ENCODE measurements at places on chromosomes 7 and 10. TPM values are rescaled to one million over a fixed set of nuclear protein-coding genes. Genes with fewer than 3 reads are reported as not detected.

- peak overlapping the region; percentile 84 for H3K4me3 ChIP-seq
- no peaks in the 10 kb centered on the region for H3K36me3 ChIP-seq
- H3K27ac ChIP-seq, result peak overlapping the region; percentile 37
- no peak for DNase-seq
- H3K4me1 ChIP-seq, result peaks cover 16% of the 10 kb centered on the region
Observed at GRCh38 chr10:114042895-114043531, 653 bp upstream of the ADRB1 start.

DNA sequence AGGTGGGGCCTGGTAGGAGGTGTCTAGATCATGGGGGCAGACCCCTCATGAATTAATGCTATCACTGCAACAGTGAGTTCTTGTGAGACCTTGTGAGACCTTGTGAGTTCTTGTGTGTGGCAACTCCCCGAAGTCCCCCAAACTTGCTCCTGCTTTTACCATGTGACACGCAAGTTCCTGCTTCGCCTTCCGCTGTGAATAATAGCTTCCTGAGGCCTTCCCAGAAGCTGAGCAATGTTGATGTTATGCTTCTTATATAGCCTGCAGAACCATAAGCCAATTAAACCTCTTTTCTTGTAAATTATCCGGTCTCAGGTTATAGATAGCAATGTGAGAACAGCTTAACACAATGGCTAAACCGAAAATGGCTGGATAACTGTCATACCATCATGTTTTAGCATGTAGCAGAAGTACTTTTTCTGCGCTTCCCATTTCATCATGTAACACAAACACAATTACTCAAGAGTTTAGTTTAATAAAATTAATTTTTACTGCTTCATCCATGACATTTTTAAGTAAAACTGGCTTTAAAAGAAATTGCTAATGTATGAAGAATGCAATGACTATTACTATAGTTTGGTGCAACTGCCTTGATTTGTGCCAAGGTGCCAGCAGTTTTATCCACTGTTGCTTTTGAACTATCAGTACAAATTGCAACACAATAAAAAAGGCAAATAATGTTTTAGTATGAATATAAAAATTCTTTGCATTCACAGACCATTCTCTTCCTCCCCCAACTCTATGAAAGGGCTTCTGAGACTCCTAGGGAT lies 87.7 kb upstream of the TMEM168 start:
- no peak for DNase-seq
- H3K4me1 ChIP-seq, result peaks cover 3% of the 10 kb centered on the region
- H3K27ac ChIP-seq, result no peak overlapping the region
- no peak overlapping the region for H3K4me3 ChIP-seq
- no peaks in the 10 kb centered on the region for H3K27me3 ChIP-seq

CACNA2D1 gene
- total RNA-seq, result 25.2 TPM

DNA sequence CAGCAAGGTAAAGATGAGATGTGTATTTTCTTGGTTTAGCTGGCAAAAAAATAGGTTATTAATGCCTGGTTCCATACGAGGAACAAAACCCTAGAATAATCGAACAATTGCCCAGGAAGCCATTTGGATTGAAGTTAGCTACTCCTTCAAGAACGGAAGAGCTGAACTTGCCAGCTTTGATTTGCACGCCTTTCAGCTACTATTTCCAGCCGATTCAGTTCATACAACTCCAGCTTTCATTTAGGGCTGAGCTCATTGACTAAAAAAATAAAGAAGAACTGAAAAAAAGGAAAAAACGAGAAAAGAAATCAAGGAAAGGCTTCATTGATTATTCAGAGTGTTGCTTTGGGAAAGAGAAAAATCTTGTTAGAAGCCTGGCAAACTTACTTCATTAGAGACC lies 60.4 kb downstream of the PTN start:
- no peaks in the 10 kb centered on the region for H3K27me3 ChIP-seq
- H3K36me3 ChIP-seq, result no peaks in the 10 kb centered on the region
- no peak overlapping the region for H3K4me3 ChIP-seq
- peaks cover 16% of the 10 kb centered on the region for H3K4me1 ChIP-seq
- H3K27ac ChIP-seq, result no peak overlapping the region
- DNase-seq, result no peak

- H3K27me3 ChIP-seq, result peaks cover 3% of the 10 kb centered on the region
- no peak for DNase-seq
- H3K4me3 ChIP-seq, result no peak overlapping the region
- H3K4me1 ChIP-seq, result no peaks in the 10 kb centered on the region
Observed at GRCh38 chr10:6841761-6842160, 261.7 kb upstream of the PRKCQ start.

- H3K27me3 ChIP-seq, result no peaks in the 10 kb centered on the region
- H3K36me3 ChIP-seq, result no peaks in the 10 kb centered on the region
- DNase-seq, result no peak
- H3K27ac ChIP-seq, result no peak overlapping the region
- no peak overlapping the region for H3K4me3 ChIP-seq
Observed at GRCh38 chr7:7536396-7537019, 835 bp upstream of the COL28A1 start.

GRCh38 chr10:87658321-87658795 lies 1.3 kb upstream of the PAPSS2 start:
- DNase-seq, result no peak
- H3K4me3 ChIP-seq, result no peak overlapping the region
- H3K4me1 ChIP-seq, result peaks cover 48% of the 10 kb centered on the region
- no peaks in the 10 kb centered on the region for H3K27me3 ChIP-seq
- no peaks in the 10 kb centered on the region for H3K36me3 ChIP-seq

GRCh38 chr7:135933509-135934188 lies 43.5 kb downstream of the MTPN start:
- H3K27me3 ChIP-seq, result no peaks in the 10 kb centered on the region
- H3K4me1 ChIP-seq, result peaks cover 18% of the 10 kb centered on the region
- DNase-seq, result no peak

- peaks cover 14% of the 10 kb centered on the region for H3K4me1 ChIP-seq
- no peak for DNase-seq
- no peak overlapping the region for H3K27ac ChIP-seq
- H3K27me3 ChIP-seq, result no peaks in the 10 kb centered on the region
- H3K4me3 ChIP-seq, result no peak overlapping the region
Observed at GRCh38 chr7:113774182-113774807, 144.5 kb downstream of the PPP1R3A start.

DNA sequence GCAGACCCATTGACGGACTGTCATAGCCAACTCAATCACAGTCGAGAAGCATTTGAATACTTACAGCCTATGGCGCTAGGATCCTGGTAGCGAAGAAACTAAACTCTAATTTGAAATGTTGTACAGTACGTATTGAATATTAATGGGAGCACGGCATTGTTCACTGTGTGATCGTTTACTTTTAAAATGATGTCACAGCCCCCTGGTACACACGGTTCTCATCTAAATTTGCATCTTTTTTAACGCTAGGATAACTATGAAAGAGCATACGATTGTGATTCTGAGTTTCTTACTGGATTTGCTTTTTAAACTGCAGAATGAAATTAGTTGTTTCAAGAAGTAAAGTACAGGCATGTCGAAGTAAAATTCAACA lies 895 bp upstream of the NAPEPLD start:
- peak overlapping the region; percentile 92 for H3K4me3 ChIP-seq
- no peak for DNase-seq
- no peaks in the 10 kb centered on the region for H3K36me3 ChIP-seq
- H3K27me3 ChIP-seq, result no peaks in the 10 kb centered on the region

FAM131B gene
- 18.4 TPM for total RNA-seq

GRCh38 chr10:72685264-72685921 lies 6.5 kb upstream of the MCU start:
- no peak overlapping the region for H3K27ac ChIP-seq
- DNase-seq, result no peak
- peaks cover 18% of the 10 kb centered on the region for H3K4me1 ChIP-seq
- H3K4me3 ChIP-seq, result no peak overlapping the region
- no peaks in the 10 kb centered on the region for H3K36me3 ChIP-seq

HABP2 gene
- total RNA-seq, result 0.18 TPM

DNA sequence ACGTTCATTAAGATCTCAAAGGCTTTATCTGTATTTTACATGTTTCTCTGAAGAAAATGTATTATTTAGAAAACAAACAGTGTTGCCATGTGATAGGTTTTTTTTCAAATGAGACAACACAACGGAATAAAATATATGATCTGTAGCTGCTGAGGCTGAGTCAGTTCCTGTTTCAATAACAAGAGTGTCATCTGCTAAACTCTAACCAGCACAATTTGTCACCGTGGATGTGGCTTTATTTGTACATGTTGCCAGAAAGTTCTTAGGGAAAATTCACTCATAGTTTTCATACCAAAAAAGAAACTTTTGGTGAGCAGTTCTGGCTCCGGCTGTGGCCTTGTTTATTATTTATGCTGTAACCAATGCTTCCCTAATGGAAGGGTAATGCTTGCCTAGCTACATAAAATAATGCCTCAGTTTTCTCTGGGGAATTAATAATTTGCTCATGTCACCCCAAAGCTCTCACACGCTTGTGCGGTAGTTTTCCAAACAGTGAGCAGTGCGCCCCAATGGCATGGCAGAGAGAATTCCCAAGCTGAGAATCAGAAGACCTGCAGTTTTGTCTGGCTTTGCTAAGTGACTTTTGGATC lies 20.3 kb upstream of the KLF6 start:
- H3K4me3 ChIP-seq, result peak overlapping the region; percentile 36
- H3K4me1 ChIP-seq, result no peaks in the 10 kb centered on the region
- H3K36me3 ChIP-seq, result no peaks in the 10 kb centered on the region

GRCh38 chr10:112376396-112376790 lies 2.5 kb downstream of the ACSL5 start:
- H3K27me3 ChIP-seq, result no peaks in the 10 kb centered on the region
- no peaks in the 10 kb centered on the region for H3K36me3 ChIP-seq
- H3K4me3 ChIP-seq, result no peak overlapping the region

ERVW-1 gene
- not detected for total RNA-seq

DNA sequence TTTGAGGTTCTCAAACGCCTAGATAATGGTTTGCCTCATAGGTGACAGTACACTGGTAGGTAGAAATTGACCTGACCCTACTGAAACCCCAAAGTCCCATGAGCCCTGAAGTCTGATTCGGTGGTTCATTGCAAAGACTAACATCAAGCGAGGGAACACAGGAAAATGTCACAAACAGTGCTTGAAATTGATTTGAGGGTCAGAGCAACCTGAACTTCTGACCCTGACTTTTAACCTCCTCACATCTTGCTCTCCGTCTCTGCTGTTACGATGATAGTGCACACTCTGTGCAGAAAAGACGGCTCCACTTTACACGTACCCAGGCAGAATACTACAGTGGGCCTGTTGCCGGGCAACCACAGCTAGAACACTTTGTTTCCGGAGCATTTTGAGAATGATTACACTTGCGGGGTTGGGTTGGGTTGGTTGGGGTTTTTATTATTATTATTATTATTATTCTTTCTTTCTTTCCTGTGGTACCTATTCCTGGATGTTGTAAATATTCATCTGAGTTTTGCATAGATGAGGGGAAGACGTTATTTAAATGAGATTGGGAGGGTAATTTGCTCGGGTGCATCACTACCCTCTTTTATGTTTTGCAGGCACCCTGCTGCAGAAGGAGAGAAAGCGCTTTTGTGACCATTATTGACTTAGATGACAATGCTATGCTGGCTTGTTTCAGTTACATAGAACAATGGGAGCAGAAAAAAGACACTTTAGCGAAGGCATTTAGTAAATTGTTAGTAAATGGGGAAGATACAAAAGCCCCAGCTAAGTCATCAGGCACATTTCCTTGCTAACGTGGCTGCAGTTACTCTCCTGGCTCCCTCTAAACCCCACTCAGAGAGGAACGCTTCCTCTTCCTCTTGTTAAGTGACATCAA lies 438.1 kb upstream of the NRP1 start:
- peaks cover 2% of the 10 kb centered on the region for H3K27me3 ChIP-seq
- H3K27ac ChIP-seq, result no peak overlapping the region
- H3K4me3 ChIP-seq, result no peak overlapping the region
- no peak for DNase-seq
- H3K36me3 ChIP-seq, result no peaks in the 10 kb centered on the region

GRCh38 chr10:118958984-118959925 lies 70.3 kb upstream of the NANOS1 start:
- no peak overlapping the region for H3K4me3 ChIP-seq
- peaks cover 20% of the 10 kb centered on the region for H3K4me1 ChIP-seq
- DNase-seq, result peak; percentile 73

DNA sequence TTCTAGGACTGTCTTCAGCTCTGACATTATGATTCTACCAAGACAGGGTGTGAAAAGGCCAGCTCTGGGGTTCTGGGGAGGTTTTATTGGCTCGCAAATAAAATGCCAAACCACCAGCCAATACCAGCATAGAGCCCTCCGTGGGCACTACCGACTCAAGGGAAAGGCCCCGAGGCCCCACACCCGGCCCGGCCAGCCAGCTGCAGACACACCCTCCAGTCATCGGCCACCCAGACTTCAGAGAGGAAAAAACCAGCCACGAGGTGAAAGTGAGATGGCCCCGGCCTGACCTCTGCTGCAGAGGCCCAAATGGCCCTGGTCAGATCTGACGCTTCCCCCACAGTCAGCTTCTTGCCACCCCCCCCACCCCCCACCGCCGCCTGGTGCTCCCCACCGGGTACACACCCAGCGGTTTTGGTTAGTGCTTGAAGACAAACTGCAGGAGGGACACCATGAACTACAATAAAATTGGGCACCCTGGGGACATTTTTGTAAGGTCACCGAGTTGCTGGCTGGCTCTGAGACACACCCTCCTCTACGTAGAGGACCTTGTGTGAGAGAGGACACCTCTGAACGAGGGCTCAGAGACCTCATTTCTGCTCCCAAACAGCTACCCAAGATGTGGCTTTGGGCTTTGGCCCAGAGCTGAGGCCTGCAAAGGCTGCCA lies 79.9 kb downstream of the PRKAG2 start:
- no peak overlapping the region for H3K4me3 ChIP-seq
- no peak for DNase-seq
- peaks cover 13% of the 10 kb centered on the region for H3K4me1 ChIP-seq
- H3K36me3 ChIP-seq, result no peaks in the 10 kb centered on the region

PON1 gene
- not detected for total RNA-seq

DNA sequence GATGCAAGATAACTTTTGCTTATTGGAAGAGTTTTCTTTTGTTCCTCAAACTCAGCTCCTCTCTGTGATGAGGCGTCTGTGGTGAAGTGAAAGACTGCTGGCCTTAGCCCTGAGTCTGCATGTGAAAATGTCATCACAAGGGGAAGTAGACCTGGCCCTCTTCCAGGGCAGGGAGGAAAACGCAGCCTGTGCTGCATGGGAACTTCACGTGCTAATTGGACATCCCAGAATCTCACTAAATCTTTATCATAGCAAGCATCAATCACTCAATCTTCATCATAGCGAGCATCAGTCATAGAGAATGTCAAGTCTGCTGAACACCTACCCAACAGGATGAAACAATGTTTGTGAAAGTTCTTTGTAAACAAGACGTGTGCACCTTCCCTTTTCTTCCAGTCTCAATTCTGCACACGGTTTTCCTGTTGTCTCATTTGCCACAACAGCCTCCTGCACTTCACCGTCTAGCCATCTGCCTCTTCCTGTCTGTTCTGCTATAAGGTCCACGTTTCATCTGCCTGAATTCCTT lies 314.6 kb downstream of the FRMD4A start:
- peaks cover 43% of the 10 kb centered on the region for H3K36me3 ChIP-seq
- H3K27me3 ChIP-seq, result no peaks in the 10 kb centered on the region
- H3K4me1 ChIP-seq, result peaks cover 74% of the 10 kb centered on the region
- H3K4me3 ChIP-seq, result no peak overlapping the region
- no peak for DNase-seq

HOGA1 gene
- total RNA-seq, result not detected

All from osteocyte (in vitro differentiated cells).